Cerebellar nuclear complex (tissue), 1 donor: ENCODE measurements at places on chromosomes 4 and X.

- no peak for DNase-seq
Observed at GRCh38 chrX:27608671-27609070, 18.5 kb downstream of the DCAF8L2 start.

DNA sequence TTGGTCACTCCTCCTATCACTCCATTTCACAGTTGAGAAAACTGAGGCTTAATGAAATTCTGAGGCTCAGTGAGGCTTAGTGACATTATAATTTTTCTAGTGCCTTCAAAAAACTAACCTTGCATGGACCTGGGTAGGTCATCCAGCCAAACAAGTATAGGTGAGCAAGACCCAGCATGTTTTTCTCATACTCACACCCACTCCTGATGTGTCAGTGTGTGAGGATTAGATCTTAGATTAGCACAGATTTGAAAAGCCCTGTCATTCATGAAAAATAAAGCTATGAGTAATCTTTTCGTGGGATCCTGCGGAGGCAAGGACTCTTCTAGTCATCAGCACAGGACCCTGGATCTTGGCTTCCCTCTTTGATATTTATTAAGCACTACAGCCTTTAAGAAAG lies 146.7 kb downstream of the CHIC2 start:
- DNase-seq, result no peak

GRCh38 chr4:153623491-153623890 lies 60.6 kb upstream of the TLR2 start:
- DNase-seq, result no peak

- DNase-seq, result no peak
Observed at GRCh38 chr4:66606215-66606614, 935.9 kb upstream of the EPHA5 start.

GRCh38 chr4:48979914-48980579 lies 6.0 kb upstream of the CWH43 start:
- DNase-seq, result no peak

GRCh38 chr4:67712000-67712625 lies 11.2 kb upstream of the UBA6 start:
- no peak for DNase-seq

DNA sequence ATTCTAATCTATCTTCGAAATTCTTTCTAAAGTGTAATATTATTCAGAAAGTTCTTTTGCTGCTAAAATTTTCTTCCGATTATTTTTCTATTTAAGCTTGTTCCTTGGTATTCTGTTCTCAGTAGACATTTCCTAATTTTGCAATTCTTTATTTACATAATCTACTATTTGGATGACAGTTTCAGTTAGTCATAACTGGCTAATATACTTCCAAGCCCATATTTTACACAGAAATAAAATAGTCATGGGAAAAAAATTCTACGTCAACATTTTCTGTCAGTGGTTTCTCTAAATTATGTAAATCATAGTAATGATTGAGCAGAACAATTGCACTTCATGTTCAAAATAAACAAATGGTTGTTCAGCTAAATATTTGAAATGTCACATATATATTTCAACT lies 178.0 kb upstream of the ANKRD50 start:
- no peak for DNase-seq
